ENCODE measurements at places on chromosomes 11 and 22.
A peak's percentile ranks its signal among the peaks of the same experiment; 100 is the strongest.

- no peak for DNase-seq
Observed at GRCh38 chr11:79039122-79039521, 401.7 kb downstream of the TENM4 start.

DNA sequence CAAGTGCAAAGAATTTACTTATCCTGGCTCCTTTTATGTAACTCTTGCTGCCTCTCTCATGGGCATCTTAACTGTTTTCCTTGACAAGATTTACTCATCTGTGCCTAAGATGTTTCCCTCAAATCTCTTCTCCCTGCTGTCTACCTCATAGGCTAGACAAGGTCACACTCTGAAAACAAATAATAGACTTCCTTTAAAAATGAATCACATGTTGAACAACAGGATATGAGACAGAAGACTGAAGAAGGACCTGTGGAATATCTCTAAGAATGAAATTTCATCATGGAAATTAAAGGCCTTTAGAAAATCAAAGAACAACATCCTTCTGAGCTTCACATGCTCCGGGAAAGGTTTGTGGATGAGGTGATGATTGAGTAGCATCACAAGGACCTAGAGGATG, 6.0 kb upstream of the SCGB2A2 start:
- no peak for DNase-seq

GRCh38 chr11:117238221-117238620, 5.8 kb downstream of the RNF214 start:
- DNase-seq, result no peak

GRCh38 chr11:76240161-76240540, 33.8 kb upstream of the WNT11 start:
- DNase-seq, result no peak

GRCh38 chr22:37416827-37417226, 10.5 kb downstream of the ELFN2 start:
- DNase-seq, result no peak

DNA sequence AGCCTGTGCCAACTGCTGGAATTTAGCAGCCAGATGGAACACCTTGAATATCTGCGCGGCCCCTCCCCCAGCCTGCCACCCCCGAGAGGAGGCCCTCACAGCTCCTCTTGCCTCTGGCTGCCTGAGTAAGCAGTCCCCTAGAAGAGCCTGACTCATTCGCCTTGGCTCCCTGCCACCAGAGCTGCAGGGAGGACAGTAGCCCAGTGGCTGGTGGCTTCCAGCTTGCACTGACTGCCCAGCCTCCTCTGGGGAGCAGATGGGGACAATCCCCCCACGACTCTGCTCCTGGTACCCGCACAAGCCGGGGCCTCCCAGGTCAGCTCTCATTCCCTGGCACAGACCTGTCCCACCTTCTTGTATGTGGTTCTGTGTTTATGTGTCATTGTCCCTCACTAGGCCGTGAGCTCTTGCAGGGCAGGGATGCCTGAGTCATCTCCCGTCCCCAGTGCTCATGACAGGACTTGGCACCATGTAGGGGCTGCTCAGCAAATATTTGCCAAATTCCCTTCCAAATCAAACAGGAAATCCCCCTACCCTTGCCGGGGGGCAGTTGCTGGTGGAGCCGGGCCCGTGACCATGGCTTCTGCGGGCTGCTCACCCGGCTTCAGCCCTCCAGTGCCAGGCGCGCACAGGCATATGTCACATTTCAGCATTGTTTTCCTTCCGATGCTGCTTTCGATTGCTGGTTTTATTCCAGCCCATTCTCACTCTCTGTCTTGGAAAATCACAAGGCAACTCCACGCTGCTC, 43.6 kb downstream of the CACNG2 start:
- DNase-seq, result no peak

DNA sequence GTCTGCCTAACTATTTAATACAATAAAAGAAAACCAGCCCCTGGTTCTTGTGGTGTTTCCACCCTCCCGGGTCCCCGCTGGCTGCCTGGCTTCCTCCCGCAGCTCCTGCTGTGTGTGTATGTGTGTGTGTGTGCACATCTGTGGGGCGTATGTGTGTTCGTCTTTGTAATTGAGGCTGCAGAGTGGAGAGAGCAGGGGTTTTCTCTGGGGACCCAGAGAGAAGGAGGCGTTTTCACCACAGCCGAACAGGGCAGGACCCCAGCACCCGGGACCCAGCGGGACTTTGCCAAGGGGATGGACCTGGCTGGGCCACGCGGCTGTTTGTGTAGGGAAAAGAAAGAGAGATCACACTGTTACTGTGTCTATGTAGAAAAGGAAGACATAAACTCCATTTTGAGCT, 42.7 kb downstream of the IGLL1 start:
- DNase-seq, result no peak

- peak; percentile 57 for DNase-seq
Observed at GRCh38 chr11:65637794-65638419, at the start of gene SIPA1. TSS of gene SIPA1 (plus strand) at chr11:65638101. CDS start at chr11:65640922, 2,821 bp downstream.

GRCh38 chr11:66050581-66051231, 1.5 kb upstream of the SF3B2 start:
- no peak for DNase-seq

- no peak for DNase-seq
Observed at GRCh38 chr22:35604621-35605368, 12.3 kb downstream of the MB start.

DNA sequence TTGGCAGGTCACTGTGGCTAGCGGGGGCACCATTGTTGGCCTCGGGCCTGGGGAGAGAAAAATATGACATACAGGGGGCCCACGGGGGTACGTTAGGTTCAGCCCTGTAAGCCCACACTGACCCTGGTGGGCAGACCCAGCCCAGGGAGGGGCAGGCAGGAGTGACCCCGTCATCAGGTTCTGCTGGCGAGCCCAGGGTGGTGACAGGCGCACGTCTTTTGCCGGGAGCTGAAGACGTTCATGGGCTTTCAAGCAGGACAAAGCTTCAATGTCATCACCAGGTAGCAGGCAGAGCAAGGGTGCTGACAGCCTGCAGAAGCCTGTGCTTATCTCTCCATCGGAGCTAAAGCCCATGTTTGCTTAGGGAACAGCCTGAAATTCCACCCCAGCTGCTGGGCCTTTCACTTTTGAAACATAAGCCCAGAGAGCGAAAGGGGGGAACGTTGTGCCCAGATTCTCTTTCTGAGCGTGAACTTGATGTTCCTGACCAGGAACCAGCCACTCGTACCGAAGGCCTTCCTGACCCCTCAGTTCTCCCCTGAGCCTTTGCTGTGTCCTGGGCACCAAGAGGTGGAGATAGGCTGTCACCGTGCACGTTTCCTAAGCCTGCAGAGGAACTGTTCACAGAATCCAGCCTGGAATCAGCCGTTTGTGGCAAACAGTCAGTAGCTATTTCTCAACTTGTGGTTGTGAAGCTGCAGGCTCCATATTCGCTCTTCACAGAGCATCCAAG, 74.0 kb upstream of the ATXN10 start:
- DNase-seq, result no peak

GRCh38 chr11:128937480-128937879, 5.2 kb downstream of the TP53AIP1 start:
- no peak for DNase-seq

GRCh38 chr22:50516068-50516467, 8.0 kb downstream of the NCAPH2 start:
- no peak for DNase-seq

- no peak for DNase-seq
Observed at GRCh38 chr11:103633068-103633788, 403.2 kb upstream of the DDI1 start.

DNA sequence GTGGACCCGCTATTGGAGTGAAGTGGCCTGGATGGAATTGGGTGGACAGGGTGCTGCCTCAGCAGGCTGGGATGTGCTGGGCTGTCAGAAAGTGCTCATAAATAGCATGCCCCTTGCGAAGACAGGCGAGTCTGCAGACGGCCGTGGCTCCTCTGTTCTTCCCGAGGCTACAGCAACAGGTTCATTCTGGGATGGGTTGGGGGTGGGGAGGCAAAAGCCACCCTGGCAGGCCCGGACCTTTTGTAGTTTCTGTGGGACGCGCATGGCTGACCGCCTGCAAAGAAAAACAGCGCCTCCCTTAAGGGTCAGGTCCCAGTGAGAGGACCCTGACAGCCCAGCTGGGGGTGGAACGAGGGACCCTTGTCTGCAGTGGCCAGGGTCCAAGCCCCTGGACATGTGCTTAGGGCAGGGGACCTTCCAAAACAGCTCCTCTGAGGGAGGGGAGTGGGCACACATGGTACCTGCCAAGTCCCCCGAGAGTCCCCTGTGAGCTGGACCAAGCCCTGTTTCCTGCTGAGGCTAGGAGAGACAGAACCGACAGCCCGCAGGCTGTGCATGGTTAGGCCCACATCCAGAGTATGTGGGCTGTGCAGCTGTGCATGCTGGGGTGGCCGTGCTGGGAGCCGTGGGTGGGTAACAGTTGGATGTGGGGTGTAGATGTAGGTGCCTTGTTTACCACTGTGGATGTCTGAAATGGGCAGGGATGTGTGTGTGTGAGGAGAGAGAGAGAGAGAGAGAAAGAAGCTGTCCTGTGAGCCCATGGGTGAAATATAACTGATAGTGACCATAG, at the start of gene CRYBB3:
Gene CRYBB3 (plus strand): TSS at position 128 of the 790 bp plus-strand sequence. CDS start 1,539 bp downstream, outside the sequence.
- no peak for DNase-seq

DNA sequence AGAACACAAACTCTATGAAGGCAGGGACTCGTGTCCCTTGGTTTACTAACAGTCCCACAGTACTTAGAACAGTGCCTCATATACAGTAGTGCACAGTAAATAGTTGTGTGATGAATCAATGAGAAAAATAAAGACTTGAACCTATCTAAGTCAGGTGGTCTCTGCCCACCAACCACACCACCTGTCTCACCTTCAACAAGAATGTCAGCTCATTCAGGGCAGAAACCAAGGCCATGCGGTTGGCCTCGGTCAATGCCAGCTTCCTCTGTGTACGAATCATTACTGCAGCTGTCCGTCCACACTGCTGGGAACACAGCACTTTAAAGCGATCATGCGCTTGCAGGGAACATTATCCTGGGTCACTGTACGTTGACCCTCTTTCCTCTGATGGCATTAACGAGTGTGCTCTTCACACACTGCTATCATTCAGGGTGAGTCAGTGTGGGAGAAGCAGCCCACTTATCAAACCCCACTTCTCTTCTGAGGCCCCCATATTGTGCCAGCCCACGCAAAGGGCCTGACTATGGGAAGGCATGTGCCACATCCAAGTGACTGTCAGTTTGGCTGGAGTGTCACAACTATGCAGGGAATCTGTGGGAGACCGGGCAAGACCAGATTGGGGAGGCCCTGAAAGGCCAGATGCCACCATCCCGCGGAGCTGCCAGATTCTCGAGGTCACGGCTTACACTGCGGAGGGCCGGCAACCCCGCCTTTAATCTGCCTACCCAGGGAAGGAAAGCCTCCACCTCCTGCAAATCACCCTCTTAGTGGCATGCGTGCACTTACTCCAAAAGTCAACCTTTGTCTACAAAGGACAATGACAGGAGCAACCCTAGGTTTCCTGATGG, 36.1 kb downstream of the LARGE1 start:
- no peak for DNase-seq

GRCh38 chr22:22178992-22179391, 65.6 kb upstream of the VPREB1 start:
- no peak for DNase-seq

- DNase-seq, result no peak
Observed at GRCh38 chr11:23687991-23688390, 808.9 kb upstream of the LUZP2 start.

GRCh38 chr11:35105319-35106079, 33.5 kb upstream of the CD44 start:
- DNase-seq, result no peak

- no peak for DNase-seq
Observed at GRCh38 chr11:20397281-20397680, 9.8 kb downstream of the PRMT3 start.

GRCh38 chr11:113956986-113957385, 17.9 kb upstream of the HTR3A start:
- no peak for DNase-seq

DNA sequence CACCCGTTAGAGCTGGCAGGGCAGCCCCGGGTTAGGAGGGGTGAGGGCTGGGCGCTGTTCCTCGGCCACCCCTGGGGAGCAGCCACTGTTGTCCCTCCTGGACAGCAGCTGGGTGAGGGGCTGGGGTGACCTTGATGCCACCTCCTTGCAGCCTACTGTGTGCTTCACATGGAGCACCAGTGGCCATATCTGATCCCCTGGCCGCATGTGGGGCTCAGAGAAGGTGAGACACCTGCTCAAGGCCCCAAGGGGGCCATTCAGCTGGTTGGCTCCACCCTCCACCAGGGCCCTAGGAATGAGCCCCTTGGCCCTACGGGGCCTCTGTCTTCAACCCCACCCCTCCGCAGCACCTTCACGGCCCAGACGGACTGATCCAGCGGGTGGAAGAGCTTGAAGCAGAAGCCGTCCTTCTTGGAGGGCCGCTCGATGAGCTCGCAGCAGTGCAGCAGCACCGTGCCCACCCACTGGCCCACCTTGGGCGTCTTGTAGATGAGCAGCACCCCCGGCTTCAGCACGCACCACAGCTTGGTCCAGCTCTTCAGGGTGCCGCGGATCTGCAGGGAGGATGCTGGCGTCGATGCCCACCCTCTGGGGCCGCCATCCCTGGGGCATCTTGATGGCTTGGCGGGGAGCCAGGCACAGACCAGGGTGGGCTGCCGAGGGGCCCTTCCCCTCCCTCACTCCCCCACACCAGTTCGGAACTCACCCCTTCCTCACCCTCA, 44.9 kb downstream of the OSBPL5 start:
- no peak for DNase-seq

- DNase-seq, result no peak
Observed at GRCh38 chr22:33831207-33831606, 89.1 kb downstream of the LARGE1 start.

GRCh38 chr22:32699001-32699582, 102.4 kb upstream of the TIMP3 start:
- DNase-seq, result no peak

- no peak for DNase-seq
Observed at GRCh38 chr22:49512487-49513165, 315.0 kb downstream of the BRD1 start.

- no peak for DNase-seq
Observed at GRCh38 chr11:46588131-46588530, 5.7 kb downstream of the AMBRA1 start.

DNA sequence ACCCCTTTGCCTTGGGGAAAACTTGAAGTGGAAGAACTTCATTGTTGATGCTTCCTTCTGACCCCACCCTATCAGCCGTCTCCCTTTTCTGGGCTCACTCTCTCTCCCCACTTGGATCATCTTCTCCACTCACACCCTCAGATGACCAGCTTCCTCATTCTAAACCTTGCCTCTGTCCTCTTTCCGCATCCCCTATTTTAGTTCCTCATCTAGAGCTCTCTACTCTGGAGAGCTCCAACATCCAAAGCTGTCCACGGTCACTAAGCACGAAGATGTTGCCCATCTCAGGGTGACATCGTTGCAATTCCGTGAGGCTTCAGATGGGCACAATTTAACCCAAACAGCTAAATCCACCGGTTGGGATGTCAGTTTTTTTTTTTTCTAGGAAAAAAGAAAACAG, 31.6 kb upstream of the ME3 start:
- no peak for DNase-seq

- no peak for DNase-seq
Observed at GRCh38 chr11:34411791-34412190, 26.9 kb upstream of the CAT start.

- no peak for DNase-seq
Observed at GRCh38 chr11:61972672-61973475, 5.4 kb upstream of the FTH1 start.

- DNase-seq, result no peak
Observed at GRCh38 chr11:81870815-81871214, 862.8 kb downstream of the FAM181B start.

GRCh38 chr11:118886681-118887111, 3.0 kb downstream of the CXCR5 start:
- no peak for DNase-seq

- DNase-seq, result no peak
Observed at GRCh38 chr11:8283465-8284230, 20.0 kb upstream of the LMO1 start.
